ENCODE measurements at places on chromosomes 6 and 20.

DNA sequence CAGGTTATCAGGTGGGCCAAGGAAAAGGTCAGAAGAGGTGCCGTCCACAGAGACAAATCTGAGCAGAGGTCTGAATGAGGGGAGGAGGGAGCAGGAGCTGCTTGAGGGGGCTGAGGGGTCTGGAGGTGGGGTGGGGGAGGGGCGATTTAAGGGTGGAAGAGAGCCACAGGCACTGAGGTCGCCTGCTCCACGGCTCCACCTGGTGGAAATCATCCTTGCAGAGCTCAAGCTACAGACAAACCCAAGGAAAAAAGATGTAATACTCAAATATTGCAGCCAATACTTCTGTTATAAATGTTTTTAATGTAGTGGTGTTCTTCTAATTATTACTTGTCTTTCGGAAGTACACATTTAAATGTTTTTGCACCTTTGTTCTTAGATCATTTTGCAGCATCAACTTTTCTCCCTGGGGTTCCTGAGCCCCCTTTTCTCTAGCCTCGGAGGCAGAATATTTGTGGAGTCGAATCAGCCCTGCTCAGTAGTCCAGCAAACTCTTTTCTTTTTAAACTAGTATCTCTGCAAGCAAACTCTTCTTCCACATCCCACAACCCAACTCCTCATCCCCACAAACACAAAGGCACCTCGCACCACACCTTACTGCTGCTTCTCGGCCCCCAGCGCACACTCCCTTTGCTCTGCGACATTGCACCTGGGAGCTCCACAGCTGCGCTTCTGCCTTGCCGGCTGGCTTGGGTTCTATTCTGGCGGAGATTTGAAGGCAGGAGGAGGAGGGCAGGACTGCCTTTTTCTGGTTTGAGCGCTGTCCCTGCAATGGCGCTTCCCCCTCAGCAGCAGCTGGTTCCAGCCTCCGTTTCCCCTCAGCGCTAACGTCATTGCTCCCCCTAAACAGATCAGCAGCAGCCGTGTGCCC is 51.0 kb upstream of the TFAP2A start:
- DNase-seq, result no peak

- DNase-seq, result no peak
These were observed 9.6 kb upstream of the CPNE5 start for GRCh38 chr6:36848658-36849441.

DNA sequence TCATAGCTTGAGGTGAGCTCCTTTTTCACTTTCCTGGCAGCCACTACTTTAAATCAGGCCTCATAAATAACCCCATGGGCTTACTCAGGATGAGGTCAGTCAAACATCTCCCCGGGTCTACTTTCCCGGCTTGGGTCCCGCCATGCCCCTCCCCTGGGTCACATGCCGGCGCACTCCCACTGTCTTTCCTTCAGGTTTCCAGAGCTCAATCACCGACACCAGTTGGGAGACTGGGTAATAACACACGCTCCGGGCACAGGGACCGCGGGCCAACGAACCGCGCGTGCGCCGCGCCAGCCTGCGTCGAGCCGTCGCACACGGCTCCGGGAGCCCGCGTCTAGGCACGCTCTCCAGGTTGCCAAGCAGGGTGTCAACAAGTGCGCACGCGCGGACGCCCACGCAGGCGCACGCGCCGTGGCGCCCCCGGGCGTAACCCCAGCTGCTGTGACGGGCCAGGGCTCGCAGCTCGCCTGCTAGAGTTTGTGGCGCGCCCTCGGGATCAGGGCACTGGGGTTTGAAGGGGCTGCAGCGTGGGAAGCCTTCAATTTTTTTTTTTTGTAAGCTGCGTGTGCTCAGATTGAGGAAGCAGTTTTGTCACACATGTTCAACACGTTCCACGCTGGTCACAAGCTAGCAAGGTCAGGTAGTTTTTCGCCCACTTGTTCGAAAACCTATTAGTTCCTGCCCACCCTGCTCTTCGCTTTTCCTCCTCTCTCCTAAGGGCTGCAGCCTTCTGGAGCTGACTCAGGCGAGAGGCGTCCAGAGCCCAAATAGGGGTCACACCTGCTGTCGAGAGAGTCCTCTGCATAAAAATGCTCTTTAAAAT is 31.8 kb downstream of the TFAP2B start:
- DNase-seq, result no peak

DNA sequence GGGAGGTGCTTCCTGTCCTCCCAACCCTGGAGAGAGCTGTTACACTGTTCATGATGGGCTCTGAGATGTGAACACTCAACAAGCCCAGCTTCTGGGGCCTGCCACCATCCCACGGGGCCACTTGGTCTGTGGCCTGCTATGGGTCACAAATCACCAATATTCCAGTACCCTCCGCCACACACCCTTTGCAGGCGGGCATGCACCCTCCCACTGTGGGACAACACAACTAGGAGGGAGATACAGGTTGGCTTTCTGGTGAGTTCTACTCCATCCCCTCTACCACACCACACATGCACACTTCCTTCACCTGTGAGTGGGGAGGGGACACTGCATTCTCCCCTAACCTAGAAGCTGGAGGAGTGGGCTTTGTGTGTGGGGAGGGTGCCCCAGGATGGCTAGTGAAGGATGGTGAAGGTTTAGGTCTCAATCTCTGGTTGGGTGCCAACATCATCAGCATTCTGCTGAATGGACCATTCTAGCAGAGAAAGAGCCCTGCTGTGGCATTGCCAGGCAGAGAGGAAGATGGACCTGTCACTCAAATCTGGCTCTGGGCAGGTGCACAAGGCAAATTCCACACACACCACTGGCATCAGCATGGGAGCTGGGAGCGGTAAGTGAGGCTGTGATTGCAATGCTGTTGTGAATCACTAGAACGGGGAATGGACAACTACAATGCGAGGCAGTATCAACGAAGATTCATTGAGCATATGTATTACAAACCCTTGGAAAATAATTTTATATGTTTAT is 175.1 kb downstream of the THBS2 start:
- DNase-seq, result no peak

DNA sequence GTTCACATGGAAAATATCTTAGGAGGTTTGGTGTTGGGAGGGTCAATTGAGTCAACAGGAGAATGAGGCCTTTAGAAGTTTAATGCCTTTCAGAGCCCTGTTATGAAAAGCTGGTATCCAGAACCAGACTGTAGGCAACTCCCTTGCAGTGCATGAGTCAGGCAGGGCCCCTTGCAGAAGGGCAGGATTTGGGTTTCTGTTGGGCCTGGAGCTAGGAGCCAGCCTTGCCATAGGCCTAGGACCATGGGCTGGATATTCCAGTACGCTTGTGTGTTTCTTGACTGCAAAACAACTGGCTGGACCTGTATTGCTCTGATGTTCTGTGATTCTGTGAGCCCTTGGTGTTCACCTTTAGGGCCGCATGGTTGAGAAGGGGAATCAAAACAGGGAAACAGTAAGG is 350.9 kb upstream of the PRND start:
- DNase-seq, result no peak

DNA sequence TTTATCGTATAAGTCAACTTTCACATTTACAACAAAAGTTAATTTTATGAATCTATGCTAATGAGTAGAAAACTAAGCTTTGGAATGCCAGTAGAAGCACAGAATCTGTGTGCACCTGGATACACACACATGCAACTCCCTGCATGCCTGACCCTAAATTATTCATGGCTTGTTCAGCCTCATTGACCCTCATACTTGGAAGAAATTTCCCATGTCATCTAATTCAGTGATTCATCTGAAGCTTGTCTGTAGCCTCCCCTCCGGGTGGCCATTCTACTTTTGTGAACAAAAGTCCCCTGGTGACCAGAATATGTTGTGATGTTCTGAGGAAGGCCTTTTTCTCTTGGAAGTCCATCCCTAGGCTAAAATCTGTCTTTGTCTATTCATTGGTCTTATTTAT is 1078.4 kb downstream of the KIF16B start:
- DNase-seq, result no peak

DNA sequence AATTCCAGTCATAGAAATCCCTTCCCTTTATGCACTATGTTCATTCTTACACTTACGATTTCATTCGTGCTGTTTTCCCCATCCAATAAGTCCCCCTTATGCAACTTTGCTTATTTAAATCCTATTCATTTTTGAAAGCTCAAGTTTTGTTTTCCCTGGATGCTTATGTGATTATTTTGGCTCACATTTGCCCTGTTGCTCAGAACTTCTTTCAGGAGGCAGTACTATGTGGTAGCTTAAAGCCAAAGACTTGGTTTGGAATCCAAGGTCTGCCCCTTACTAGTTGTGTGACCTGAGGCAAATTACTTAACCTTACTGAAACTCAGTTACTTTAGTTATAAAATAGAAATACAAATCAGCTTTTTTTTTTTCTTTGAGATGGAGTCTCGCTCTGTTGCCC is 59.6 kb downstream of the MOXD1 start:
- DNase-seq, result no peak

DNA sequence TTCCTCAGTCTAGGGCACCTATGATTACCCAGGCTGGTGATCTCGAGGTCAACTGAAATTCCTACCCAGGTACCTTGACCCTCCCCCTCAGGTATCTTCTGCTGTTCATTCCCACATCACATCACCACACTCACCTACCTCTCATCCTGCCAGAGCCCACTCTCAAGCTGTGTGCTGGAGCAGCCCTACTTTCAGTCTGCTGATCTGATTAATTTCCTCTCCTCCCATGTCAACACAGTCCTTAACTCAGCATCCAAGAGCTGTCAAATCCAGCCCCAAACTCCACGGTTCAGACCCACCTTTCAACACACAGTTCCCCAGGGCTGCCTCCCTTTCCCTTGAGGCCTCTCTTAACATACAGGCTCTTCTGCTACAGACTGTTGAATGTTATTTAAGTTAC is 42.4 kb downstream of the EZR start:
- DNase-seq, result no peak

DNA sequence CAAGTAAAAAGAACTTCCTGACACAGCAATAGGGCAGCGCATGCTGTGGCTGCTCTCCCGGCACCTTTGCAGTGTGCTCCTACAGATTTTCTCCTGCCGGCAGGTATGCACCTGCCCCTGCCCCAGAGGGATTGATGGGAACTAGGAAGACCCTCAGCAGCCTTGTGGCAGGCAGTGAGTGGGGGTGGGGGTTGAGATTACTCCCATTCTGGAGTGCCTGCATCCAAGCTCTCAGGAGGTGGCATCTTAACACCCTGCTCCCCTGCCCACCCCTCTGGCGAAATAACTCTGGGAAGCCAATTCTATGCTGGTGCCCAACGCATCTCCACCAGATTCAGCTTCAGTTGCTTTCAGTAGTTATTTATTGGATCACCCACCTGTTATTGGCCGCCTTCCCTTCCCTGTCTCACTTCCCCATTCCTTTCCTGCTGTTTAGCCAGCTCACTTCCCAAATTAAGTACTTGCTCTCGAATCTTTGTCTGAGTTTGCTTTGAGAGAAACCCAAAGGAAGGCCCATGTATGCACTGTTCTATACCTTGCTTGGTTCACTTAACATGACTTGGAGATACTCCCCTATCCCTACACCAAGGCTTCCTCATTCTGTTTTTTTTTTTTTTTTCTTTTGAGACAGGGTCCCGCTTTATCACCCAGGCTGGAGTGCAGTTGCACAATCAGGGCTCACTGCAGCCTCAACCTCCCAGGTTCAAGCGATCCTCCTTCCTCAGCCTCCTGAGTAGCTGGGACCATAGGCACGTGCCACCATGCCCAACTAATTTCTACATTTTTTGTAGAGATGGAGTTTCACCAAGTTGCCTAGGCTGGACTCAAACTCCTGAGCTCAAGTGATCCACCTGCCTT is 29.3 kb upstream of the SLC23A2 start:
- DNase-seq, result no peak

DNA sequence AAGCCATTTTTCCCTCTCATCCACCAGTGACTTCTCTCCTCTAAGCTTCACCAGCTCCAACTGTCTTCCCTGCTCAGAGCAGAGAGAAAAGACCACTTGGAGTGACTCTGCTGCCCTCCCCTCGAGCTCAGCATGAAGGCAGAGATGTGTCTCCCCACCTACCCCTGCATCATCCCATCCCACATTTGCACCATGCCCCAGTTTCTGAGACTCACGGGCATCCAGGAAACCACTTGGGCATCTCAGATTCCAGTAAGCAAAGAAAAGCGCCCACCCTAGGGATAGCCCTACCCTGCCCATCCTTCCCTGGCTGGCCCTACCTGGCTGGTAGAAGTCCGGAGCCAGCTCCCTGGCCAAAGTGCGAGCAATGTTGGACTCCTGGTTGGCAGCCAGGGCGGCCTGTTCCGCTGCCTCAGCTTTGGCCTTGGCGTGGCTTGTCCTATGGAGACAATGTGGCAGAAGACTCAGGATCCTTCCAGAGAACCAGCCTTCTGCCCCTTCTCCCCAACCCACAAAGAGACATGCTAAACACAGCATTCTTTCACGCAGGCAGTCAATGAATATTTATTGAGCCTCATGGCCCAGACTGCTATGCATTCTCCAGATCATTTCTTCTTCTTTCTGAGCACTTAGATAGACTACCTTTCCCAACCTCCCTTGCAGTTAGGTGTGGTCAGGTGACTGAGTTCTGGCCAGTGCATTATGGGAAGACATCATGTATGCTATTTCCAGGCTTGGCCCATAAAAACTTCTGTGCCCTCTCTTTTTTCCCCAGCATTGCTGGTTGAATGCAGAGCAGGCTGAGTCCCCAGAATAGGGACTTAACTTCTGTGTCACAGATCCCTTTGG is 68.6 kb downstream of the JPH2 start:
- DNase-seq, result no peak

- DNase-seq, result no peak
These were observed 464.9 kb downstream of the EPM2A start for GRCh38 chr6:145270464-145270863.

DNA sequence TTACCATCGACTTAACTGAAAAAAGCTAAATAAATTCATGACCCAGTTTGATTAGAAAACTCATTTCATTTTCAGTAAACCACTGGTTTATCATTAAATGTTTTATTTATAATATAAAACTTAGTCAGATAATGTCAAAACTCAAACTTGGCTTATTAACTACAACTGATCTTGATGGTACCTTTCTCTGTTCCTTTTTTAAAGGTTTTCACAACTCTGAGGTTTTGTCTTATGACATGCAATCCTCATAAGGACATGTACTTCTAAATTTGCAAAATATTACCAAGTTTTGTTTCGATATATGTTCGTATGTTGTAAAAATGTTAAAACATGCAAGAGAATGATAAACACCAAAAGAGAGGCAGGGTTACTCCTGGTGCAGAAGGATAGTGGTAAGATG is 82.5 kb upstream of the PDE10A start:
- DNase-seq, result no peak

All from stimulated activated CD8-positive, alpha-beta memory T cell treated with anti-CD3 and anti-CD28 coated beads, Interleukin-4, amount 100 ng/mL, for 24 hours (primary cell).